ENCODE measurements at places on chromosomes 13 and 19. TPM values are rescaled to one million over a fixed set of nuclear protein-coding genes. Genes with fewer than 3 reads are reported as not detected.

The CCL25 gene
- not detected for total RNA-seq

The TJP3 gene
- total RNA-seq = not detected

The CBARP gene
- 1.5 TPM for total RNA-seq

The LRRC63 gene
- under 0.01 TPM for total RNA-seq

The ZNF549 gene
- total RNA-seq = 7.8 TPM

The ZIK1 gene
- 7.2 TPM for total RNA-seq

The ERICH4 gene
- total RNA-seq = not detected

The BRCA2 gene
- total RNA-seq = 2.1 TPM

The NOTCH3 gene
- total RNA-seq = 26.4 TPM

The RNF113B gene
- total RNA-seq = not detected

The REXO1 gene
- 4.1 TPM for total RNA-seq

The SNRNP70 gene
- 142 TPM for total RNA-seq

The FSD1 gene
- 8.7 TPM for total RNA-seq

The MAST3 gene
- 2.3 TPM for total RNA-seq

The LCP1 gene
- 0.51 TPM for total RNA-seq

The TICAM1 gene
- 4.1 TPM for total RNA-seq

The DIAPH3 gene
- 1.8 TPM for total RNA-seq

The SIGLEC5 gene
- total RNA-seq = not detected

The CHST8 gene
- total RNA-seq = not detected

The COX6B1 gene
- total RNA-seq = 194 TPM

The ZNF579 gene
- 5.4 TPM for total RNA-seq

The ZNF440 gene
- 6.9 TPM for total RNA-seq

The C1QTNF9 gene
- under 0.01 TPM for total RNA-seq

The TBXA2R gene
- 0.77 TPM for total RNA-seq

The TMPRSS9 gene
- total RNA-seq = under 0.01 TPM

The IZUMO2 gene
- not detected for total RNA-seq

The PALM3 gene
- total RNA-seq = 1.3 TPM

The ZNF776 gene
- total RNA-seq = 20.0 TPM

The TGFBR3L gene
- 1.3 TPM for total RNA-seq

The CEACAM8 gene
- not detected for total RNA-seq

The CPB2 gene
- not detected for total RNA-seq

The PSG2 gene
- not detected for total RNA-seq

The CCDC124 gene
- total RNA-seq = 31.1 TPM

The ZNF329 gene
- total RNA-seq = 17.2 TPM

The SMIM44 gene
- not detected for total RNA-seq

The CFAP97D2 gene
- not detected for total RNA-seq

The CACNA1A gene
- 1.8 TPM for total RNA-seq

The NKPD1 gene
- 0.26 TPM for total RNA-seq

The IFNL1 gene
- total RNA-seq = not detected

The SYT5 gene
- 0.50 TPM for total RNA-seq

The ADPRHL1 gene
- total RNA-seq = 1.5 TPM

The CACNG8 gene
- under 0.01 TPM for total RNA-seq

The ADGRE3 gene
- not detected for total RNA-seq

The CFD gene
- 18.8 TPM for total RNA-seq

The FARSA gene
- 38.6 TPM for total RNA-seq

The CATSPERD gene
- total RNA-seq = not detected

The LAIR1 gene
- not detected for total RNA-seq

The FTL gene
- 6,440 TPM for total RNA-seq

The ICAM5 gene
- total RNA-seq = 2.5 TPM

The MAST1 gene
- total RNA-seq = 1.3 TPM

The DIRAS1 gene
- total RNA-seq = 11.3 TPM

The CEACAM1 gene
- not detected for total RNA-seq

The IRGC gene
- not detected for total RNA-seq

The KRTDAP gene
- not detected for total RNA-seq

The PGLYRP1 gene
- total RNA-seq = not detected

The ZNF541 gene
- total RNA-seq = not detected

The PPM1N gene
- total RNA-seq = 2.8 TPM

The DDA1 gene
- 8.0 TPM for total RNA-seq

All from fibroblast of lung (primary cell).